ENCODE measurements at places on chromosomes 12 and 14. TPM values are rescaled to one million over a fixed set of nuclear protein-coding genes. Genes with fewer than 3 reads are reported as not detected.

DNA sequence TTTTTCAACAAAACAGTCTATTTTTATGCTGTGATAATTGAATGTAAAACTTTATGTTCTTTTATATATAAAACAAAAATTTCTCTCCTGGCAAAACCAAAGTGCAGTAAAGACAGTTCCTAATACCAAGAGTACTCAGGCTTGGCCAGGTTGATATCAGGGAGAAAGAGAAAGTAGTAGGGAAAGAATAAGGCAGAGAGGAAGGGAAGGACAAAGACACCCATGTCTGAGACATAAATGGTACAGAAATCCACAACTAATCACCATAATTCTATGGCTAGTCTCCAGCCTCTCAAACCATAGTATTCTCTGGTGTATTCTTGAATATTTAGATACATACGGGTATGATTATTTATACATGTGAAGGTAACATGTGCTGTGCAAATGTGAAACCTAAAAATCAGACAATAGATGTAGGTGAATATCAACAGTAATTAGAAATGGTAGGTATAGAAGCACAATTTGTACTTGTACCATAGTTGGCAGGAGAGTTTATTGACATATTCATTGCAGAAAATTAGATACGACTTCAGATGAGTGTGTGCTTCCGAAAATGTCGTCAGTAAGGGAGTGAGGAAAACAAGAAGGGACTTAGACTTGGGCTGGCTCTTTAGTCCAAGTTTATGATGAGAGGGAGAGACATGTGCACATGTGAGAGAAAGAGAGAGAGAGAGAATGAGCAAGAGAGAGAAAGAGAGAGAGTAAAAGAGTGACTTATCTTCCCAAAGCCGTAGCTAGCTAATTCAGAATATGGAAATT lies 230.8 kb upstream of the NPAS3 start:
- no peak for DNase-seq

- no peak for DNase-seq
Measured at GRCh38 chr12:70459786-70460185, 93.7 kb downstream of the KCNMB4 start.

GRCh38 chr12:64714551-64714968 lies 44.6 kb downstream of the GNS start:
- peak; percentile 56 for DNase-seq

- DNase-seq: no peak
Measured at GRCh38 chr12:3137268-3137781, 60.1 kb downstream of the TSPAN9 start.

WBP11 gene
- 169 TPM for total RNA-seq

NTN4 gene
- 0.71 TPM for total RNA-seq

GPR84 gene
- total RNA-seq: 0.53 TPM

AQP2 gene
- total RNA-seq: not detected

KRT6C gene
- total RNA-seq: not detected

All from CD4-positive, alpha-beta T cell (primary cell).